IPS-NIHi11 (cell line): ENCODE measurements at places on chromosomes 5 and 9.

GRCh38 chr5:150035139-150035895, 34.8 kb downstream of the HMGXB3 start:
- DNase-seq, result no peak

GRCh38 chr9:4686112-4686511, 6.7 kb downstream of the CDC37L1 start:
- no peak for DNase-seq

DNA sequence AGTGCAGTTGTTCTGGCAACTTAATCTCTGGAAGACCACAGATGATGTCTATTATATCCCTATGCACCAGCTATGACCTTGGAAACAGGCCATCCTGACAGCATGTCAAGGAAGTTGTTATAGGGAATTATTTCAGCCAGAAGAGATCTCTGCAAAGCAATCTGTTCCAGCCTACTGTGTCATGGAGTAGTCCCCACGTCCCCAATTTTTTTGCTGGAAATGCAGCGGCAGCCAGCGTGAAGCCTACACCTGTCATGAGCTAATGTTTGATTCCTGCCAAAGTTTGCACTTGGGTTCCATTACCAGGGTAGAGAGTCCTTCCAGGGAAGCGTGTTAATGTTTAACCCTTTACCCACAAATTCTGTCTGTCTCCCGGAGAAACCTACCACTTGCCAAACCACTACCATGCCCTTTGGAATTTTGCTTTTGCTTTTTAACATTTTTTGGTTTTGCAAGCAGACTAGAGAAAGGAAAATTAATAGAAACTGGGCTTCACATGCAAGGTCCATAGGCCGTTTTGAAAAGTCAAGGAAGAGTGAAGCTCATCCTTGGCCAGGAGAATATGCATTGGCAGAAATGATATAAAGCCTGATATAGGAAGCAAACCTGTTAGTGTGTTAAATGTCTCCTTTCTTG, 174.9 kb upstream of the SPRY4 start:
- no peak for DNase-seq

DNA sequence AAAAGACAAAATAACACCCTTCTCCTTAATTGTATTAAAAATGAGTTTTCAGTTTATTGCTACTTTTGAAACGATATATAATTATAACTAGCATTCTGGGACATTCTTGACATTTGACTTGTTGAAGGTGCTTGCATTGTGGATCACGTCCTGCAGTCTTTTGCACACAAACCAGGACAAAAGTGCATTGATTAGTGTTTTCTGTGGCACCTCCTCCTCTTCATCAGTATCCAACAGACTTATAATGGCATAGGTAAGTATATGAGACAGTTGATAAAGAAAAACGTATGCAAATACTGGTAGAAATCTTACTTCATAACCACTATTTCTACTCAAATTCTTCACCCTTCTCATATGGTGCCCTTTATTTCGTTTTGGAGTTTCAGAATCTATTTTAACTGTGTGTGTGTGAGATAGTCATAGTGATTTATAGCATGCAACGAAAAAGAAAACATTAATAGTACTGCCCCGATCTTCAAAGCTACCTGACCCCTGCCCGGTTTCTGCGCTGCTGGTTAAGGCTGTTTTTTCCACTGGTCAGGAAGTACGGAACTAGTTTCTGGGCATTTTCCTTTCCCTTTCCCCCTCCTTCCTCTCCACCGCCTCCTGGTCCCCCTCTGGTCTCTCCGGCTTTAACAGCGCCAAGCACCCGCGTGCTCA, 639 bp upstream of the RASA1 start:
- no peak for DNase-seq

- DNase-seq, result no peak
These were observed 33.5 kb downstream of the OR1J1 start for GRCh38 chr9:122444041-122444733.

DNA sequence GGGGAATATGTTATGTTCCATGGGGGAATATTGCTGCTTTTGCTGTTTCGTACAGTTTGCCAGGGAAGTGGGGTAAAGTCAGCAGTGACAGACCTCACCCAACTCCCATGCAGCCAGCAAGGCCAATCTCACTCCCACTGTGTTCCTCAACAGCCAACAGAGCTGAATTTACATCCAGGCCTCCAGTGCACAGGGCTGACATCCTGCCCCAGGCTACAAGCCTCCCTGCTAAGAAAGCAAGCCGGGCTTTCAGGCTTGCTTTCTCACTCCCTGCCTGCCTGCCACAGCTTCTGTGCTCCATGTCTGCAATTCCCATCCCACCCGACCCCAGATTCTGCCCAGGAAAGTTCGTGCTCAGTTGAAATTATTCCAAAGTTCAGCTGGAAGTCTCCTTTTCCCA, 25.5 kb upstream of the SNCAIP start:
- DNase-seq, result no peak

- no peak for DNase-seq
These were observed 680.4 kb downstream of the TLR4 start for GRCh38 chr9:118384531-118385100.

- no peak for DNase-seq
These were observed 19.4 kb downstream of the S1PR3 start for GRCh38 chr9:89010526-89011111.

GRCh38 chr9:130561056-130561455, 18.3 kb upstream of the FUBP3 start:
- no peak for DNase-seq

GRCh38 chr5:73230264-73231245, 57.6 kb downstream of the TMEM174 start:
- peak; percentile 32 for DNase-seq

DNA sequence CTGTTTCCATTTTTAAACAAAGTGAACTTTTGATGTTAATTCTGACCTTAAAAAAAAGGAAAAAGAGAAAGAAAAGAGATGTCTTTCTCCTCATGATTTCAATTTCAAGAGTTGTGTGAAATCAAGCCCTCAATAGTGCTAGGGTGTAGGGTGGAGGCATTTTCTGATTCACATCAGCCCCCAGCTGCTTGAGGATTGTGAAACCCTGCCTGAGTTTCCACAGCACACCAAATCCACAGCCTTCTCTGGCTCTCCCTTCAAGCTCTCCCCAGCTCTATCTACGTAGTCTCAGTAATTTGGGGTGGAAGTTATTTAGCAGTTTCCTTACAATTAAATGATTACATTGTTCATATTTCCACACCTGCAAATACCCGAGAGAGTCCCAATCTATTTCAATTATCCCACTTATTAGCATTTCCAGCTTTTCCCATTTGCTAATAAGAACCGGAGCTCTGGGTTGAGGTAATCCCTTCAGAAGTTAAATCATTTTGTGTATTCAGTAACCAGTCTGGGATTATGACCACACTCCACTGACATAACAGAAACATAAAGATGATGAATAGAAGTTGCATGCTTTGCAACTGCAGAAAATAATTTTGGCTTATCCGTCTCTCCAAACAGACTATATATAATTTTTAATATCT, 54.9 kb downstream of the MTX3 start:
- no peak for DNase-seq

DNA sequence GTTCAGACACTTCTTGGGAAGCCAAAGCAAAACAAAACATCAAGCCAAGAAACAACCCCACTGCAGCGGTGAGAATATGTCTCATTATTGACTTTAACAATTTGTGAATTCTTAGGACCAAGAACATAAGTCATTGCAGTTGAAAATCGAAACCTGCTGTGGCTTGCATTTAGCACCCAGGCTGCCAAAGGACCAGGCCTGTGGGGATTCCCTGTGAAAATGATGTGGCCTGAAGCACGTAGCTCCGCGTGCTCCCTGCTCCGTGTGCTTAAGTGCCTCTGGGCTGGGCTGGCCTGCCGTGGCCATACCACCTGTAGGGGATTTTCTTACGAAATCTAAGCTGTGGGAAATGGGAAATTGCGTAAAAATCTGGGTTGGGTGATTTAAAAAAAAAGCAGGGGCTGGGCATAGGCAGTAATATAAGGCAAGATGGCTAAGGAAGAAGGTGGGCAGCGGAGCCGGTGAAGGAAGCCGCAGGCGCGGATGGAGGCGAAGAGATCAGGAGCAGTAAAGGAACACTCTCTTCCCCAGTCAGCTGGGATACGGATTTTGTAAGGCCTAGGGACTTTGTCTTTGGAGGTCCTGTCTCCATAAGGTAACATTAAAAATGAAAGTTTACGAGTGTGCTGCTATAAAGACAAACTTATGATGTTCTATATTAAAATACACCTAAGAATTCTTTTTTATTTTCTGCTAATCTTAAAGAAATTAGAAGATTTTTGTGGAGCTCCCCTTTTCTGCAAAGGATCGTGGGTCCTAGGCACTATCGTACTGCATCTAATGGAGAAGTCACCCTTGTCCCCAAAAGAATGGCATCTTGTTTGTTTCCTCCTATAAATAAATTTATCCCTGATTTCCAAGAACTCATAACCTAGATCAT, 189.6 kb upstream of the SEMA6A start:
- DNase-seq, result no peak

GRCh38 chr5:79229357-79230174, 6.4 kb upstream of the JMY start:
- DNase-seq, result no peak

GRCh38 chr5:76859591-76860247, 9.9 kb downstream of the S100Z start:
- no peak for DNase-seq

DNA sequence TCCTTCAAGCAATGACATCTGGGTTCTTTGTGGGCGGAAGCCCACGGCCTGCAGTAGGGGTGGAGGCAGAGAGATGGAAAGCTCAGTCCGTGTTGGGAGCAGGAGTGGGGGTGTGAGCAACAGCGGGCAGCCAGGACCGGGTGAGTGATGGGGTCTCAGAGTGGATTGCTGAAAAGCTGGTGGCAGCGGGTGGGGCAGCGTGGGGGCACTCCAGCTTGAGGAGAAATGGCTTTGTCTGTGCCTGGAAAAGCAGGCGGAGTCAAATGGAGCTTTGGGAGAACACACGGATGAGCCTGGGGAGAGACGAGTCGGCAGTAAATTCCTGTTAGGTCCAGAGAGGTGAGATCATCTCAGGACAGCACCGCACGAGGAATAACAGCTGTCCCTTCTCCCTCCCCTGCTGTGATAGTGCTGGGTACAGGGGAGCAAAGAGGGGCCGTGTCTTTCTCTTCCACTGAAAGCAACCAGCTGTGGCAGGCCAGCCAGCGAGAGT, 42.1 kb downstream of the CACNA1B start:
- DNase-seq, result no peak

GRCh38 chr5:146753641-146754040, 124.9 kb downstream of the PPP2R2B start:
- DNase-seq, result no peak

GRCh38 chr9:69193685-69194032, 19.6 kb downstream of the TJP2 start:
- DNase-seq, result no peak

- no peak for DNase-seq
These were observed 941.0 kb downstream of the DNAH5 start for GRCh38 chr5:13003457-13003856.

GRCh38 chr5:133779828-133780475, 167.6 kb upstream of the FSTL4 start:
- no peak for DNase-seq

DNA sequence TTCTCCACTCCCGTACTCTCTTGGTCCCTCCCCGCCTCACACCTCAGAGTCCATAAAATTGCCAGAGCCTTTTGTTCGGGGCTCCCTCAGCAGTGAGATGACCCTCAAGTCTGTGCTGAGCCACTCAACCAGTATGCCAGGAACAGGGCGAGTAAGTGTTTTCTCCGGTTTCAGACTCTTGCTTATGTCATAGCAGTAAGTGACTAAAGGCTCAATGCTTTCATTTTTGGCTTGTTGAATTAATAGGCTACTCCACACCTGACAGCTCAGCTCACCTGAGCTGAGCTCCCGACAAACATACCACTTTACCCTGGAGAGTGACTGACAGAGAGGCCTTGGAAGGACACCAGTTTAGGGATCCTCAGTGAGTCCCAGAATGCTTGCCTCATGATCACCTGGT, 30.5 kb downstream of the PCSK1 start:
- DNase-seq, result no peak

DNA sequence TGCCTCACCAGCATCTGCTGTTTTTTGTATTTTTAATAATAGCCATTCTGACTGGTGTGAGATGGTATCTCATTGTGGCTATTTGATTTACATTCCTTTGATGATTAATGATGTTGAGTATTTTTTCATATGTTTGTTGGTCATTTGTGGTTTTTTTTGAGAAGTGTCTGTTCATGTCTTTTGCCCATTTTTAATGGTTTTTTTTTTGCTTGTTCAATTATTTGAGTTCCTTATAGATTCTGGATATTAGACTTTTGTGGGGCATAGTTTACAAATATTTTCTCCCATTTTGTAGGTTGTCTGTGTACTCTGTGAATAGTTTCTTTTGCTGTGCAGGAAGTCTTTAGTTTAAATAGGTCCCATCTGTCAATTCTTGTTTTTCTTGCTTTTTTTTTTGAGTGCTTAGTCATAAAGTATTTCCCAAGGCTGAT, 148.1 kb downstream of the NPR3 start:
- DNase-seq, result no peak

GRCh38 chr9:101706261-101706798, 32.1 kb downstream of the GRIN3A start:
- DNase-seq, result no peak

GRCh38 chr9:2826291-2826690, 17.6 kb downstream of the PUM3 start:
- no peak for DNase-seq

GRCh38 chr9:8492024-8492423, 692.4 kb upstream of the DMAC1 start:
- peak; percentile 17 for DNase-seq

DNA sequence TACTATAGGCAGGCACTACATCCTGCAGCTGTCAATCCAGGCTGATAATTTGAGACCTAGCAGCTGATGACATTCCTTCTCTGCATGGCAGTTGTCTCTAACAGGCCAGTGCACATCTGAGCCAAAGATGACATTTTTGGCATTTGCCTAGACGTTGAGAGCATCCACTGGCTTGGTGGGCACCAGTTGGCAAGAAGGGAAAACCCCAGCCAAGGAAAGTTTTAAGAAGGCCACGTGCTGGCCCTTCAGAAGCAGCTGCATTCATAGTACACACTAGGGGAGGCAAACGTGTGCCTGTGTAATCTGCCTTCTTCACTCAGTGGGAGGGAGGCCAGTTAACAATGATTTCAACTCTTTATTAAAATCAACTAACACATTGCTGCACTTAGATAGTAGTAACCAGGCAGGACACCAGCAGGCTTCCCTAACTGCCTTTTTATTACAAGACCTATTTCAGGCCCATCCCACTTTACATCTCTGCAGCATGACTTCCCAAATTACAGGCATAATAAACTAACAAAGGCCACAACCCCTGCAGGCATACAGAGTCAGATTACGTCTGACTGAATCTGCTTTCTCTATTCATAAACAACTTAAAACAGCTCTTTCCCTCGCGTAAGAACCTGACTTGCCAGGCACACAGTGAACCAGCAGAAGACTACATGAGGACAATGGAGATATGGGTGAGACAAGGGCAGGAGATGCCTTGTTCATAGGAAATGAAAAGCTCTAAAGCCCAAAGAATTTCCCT, 576.3 kb downstream of the PDE4D start:
- DNase-seq, result no peak

GRCh38 chr5:83865579-83865978, 144.9 kb upstream of the HAPLN1 start:
- no peak for DNase-seq

DNA sequence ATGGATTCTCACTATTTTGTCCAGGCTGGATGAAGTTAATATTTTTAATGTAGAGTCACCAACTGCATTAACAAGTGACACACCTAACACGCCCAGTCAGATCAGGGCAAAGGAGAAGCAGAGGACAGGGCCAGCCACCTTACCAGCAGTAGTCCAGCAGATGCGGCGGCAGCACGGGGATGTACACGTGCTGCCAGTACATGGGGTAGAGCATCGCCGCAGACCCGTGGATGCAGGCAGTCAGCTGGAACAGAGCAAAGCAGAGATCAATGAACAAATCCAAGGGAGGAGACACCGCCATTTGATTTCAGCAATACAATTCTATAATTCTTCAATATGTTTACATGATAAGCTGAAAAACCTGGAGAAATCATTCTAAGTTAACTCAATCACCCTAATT, 274.2 kb downstream of the CRB2 start:
- no peak for DNase-seq
